H9 (cell line): ENCODE measurements at places on chromosomes 2 and 18.

GRCh38 chr2:128277961-128278681 lies 40.5 kb downstream of the HS6ST1 start:
- no peaks in the 10 kb centered on the region for H3K4me1 ChIP-seq
- DNase-seq: peak; percentile 20
- peaks cover 34% of the 10 kb centered on the region for H3K36me3 ChIP-seq
- H3K27me3 ChIP-seq: no peaks in the 10 kb centered on the region
- no peak overlapping the region for H3K4me3 ChIP-seq

- no peaks in the 10 kb centered on the region for H3K4me1 ChIP-seq
- no peaks in the 10 kb centered on the region for H3K27me3 ChIP-seq
- no peaks in the 10 kb centered on the region for H3K36me3 ChIP-seq
- no peak for DNase-seq
- no peak overlapping the region for H3K27ac ChIP-seq
Measured at GRCh38 chr18:13568443-13569392, 157.6 kb downstream of the FAM210A start.

DNA sequence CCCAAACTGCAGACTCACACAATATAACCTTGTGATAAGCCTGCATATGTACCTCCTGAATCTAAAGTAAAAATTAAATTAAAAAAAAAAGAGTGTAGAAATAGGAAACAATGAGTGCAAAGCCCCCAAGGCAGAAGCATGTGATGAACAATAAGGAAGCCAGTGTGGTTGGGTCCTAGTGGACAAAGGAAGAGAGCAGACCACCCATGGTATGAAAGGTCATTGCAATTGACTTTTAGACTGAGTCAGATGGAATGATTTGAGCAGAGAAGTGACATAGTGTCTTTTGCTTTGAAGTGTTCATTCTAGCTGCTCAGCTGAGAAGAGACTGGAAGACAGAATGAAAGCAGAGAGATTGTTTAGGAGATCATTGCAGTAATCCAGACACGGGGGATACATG lies 417.1 kb downstream of the RAD51AP2 start:
- no peaks in the 10 kb centered on the region for H3K36me3 ChIP-seq
- H3K27me3 ChIP-seq: no peaks in the 10 kb centered on the region
- H3K4me3 ChIP-seq: no peak overlapping the region

- no peak within 1 kb of the TSS for H3K27ac ChIP-seq
- peak; percentile 76 for DNase-seq
- no peaks in the 10 kb centered on the region for H3K4me1 ChIP-seq
- 0 out of 2 replicates have a peak, but pooled peaks cover 4% of the 10 kb centered on the region for H3K36me3 ChIP-seq
- peak within 1 kb of the TSS; percentile 73 for H3K4me3 ChIP-seq
Measured at GRCh38 chr2:73202156-73203054, at the start of gene NOTO. Gene NOTO (plus strand): TSS chr2:73202574. CDS start chr2:73202667, 93 bp downstream.

- no peak overlapping the region for H3K4me3 ChIP-seq
- H3K27ac ChIP-seq: no peak overlapping the region
- DNase-seq: no peak
- H3K4me1 ChIP-seq: no peaks in the 10 kb centered on the region; the same call in 1 of the 2 replicates
Measured at GRCh38 chr18:47996091-47996541, 65.7 kb upstream of the SMAD2 start.

DNA sequence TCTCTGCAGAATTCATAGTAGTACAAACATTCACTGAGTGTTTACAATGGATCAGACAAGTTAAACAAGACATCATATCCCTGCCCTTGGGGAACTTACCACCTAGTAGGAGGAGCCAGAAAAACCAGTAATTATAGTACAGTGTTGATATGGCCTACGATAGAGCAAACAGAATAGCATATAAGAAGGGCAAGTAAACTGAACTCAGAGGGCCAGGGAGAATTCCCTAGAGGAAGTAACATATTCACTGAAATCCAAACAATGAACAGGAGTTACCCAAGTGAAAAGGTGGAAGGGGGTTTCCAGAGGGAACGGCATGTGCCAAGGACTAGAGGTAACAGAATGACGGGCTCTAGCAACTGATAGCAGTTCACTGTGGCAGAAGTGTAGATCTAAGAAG lies 34.1 kb downstream of the NHEJ1 start:
- H3K4me1 ChIP-seq: 0 out of 2 replicates have a peak, but pooled peaks cover 4% of the 10 kb centered on the region
- no peak overlapping the region for H3K27ac ChIP-seq
- no peak for DNase-seq
- H3K36me3 ChIP-seq: no peaks in the 10 kb centered on the region

- no peak for DNase-seq
- H3K4me1 ChIP-seq: no peaks in the 10 kb centered on the region
- H3K36me3 ChIP-seq: peaks cover 40% of the 10 kb centered on the region
- no peaks in the 10 kb centered on the region for H3K27me3 ChIP-seq
Measured at GRCh38 chr18:78890388-78890787, 89.2 kb upstream of the SALL3 start.

GRCh38 chr18:65822826-65823225 lies 72.0 kb downstream of the CDH7 start:
- no peak for DNase-seq
- H3K27ac ChIP-seq: no peak overlapping the region

DNA sequence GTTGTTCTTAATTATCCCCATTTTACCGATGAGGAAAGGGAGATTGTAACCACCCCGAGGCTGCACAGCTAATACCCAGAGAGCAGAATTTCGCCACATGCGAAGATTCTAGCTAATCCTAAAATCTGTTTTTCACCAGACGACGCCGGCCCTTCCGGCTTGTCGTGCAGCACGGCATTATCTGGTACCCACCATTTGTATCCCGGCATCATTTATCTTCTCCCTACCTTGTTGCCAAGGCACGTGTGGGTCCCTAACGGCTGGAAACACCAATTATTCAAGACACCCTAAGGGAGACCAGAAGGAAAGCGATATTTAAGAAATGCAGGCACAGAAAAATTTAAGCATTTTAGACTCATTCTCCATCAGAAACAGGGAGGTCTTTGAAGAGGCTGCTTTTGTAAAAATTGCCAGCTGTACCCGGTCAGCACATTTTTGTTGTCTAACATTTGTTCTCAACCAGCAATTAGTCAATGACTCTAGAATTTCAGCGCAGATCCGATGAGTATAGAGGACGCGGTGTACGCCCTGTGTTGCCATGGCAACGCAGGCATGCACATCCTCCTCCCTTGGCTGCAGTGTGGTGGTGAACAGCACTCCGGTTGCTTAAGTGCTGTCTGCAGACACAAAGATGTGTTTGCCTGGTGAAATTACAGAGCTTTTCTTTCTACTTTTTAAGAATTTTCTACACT lies 111.6 kb downstream of the AGAP1 start:
- H3K4me3 ChIP-seq: no peak overlapping the region
- H3K27me3 ChIP-seq: no peaks in the 10 kb centered on the region

GRCh38 chr2:95007822-95008221 lies 17.7 kb upstream of the MAL start:
- H3K4me1 ChIP-seq: no peaks in the 10 kb centered on the region
- H3K36me3 ChIP-seq: no peaks in the 10 kb centered on the region
- DNase-seq: no peak
- no peak overlapping the region for H3K27ac ChIP-seq
- no peak overlapping the region for H3K4me3 ChIP-seq

GRCh38 chr2:100742277-100743254 lies 77.4 kb upstream of the NPAS2 start:
- H3K4me3 ChIP-seq: no peak overlapping the region
- H3K36me3 ChIP-seq: no peaks in the 10 kb centered on the region
- H3K27ac ChIP-seq: no peak overlapping the region
- H3K27me3 ChIP-seq: no peaks in the 10 kb centered on the region

DNA sequence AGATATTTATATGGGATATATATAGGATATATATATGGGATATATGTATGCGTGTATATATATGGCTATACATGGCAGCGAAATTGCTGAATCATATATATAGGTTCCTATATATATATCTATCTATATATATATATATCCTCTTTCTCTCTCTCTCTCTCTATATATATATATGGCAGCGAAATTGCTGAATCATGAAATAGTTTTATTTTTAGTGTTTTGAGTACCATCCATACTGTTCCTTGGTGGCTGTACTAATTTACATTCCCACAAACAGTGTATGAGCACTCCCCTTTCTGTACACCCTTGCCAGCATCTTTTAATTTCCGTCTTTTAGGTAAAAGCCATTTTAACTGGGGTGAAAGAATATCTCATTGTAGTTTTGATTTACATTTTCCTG lies 397.6 kb upstream of the LINC00305 start:
- H3K4me3 ChIP-seq: no peak overlapping the region
- DNase-seq: no peak
- no peaks in the 10 kb centered on the region for H3K36me3 ChIP-seq
- H3K27ac ChIP-seq: no peak overlapping the region

DNA sequence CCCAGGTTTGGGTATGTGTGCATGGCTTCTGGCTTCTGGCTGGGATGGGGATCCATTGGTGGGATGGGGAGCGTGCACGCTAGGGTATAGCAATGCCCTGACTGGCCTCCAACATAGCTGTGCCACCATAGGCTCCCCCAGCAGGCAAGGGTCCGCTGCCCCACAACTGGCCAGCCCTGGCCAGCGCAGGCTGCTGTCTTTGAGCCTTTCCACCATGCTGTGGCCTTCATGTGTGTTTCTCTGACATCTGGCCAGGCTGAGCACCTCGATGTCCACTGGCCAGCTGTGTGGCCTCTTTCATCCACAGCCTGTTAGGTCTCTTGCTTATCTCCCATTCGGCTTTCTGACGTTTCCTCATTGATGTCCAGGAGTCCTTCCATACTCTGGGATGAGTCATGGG lies 231.3 kb downstream of the NDUFA10 start:
- H3K4me1 ChIP-seq: no peaks in the 10 kb centered on the region
- no peak overlapping the region for H3K4me3 ChIP-seq

- no peaks in the 10 kb centered on the region for H3K36me3 ChIP-seq
- DNase-seq: no peak
- no peak overlapping the region for H3K27ac ChIP-seq
- H3K4me3 ChIP-seq: no peak overlapping the region
Measured at GRCh38 chr2:52144590-52144989, 1112.7 kb upstream of the NRXN1 start.

DNA sequence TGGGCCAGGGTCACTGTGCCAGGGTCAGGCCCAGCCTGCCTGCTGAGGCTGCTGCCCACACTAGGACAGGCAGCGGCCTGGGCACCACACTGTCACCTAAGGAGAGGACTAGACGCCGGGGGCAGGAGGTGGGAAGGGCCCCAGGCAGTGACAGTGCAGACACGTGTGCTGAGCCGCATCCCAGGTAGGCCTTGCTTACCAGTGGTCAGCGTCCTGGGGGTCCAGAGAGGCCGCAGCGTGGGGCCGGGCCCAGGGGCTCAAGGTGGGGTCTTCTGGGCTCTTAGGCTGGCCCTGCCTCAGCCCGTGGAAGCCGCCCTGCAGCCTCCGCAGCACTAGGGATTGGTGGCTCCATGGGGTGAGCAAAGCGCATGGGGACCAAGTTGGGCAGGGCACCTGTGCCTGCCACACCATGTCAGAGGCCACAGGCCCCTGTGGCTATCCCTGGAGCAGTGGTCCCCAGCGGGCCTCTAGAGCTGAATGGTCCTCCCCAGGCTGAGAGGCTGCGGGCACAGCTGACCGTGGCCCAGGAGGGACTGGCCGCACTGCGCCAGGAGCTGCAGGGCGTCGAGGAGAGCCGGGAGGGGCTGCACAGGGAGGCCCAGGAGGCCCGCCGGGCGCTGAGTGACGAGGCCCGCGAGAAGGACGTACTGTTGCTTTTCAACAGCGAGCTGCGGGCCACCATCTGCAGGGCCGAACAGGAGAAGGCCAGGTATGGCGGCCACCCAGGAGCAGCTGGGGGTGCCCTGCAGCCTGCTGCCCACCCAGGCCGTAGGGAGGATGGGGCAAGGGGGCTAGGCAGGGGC lies 35.2 kb upstream of the SNED1 start:
- no peak overlapping the region for H3K4me3 ChIP-seq
- peak; percentile 24 for DNase-seq
- no peak overlapping the region for H3K27ac ChIP-seq
- H3K36me3 ChIP-seq: no peaks in the 10 kb centered on the region

DNA sequence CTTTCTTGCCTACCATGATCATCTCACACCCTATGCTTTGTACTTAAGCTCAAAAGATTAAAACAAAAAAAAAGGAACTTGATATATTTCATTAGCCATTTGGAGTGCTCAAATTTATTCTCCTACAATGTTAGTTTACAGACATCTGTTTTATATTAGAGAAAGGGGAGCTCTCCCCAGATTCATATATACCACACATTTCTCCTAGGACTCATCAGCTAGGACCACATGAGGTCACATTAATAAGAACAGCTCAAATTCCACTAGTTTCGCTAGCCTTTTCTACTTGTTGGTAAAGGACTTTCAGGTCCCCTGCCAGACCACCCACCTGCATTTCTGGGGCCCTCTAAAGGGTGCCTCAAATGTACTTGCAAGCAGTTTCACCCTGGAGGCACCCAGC lies 151.2 kb upstream of the MMADHC start:
- no peaks in the 10 kb centered on the region for H3K27me3 ChIP-seq
- DNase-seq: no peak
- no peaks in the 10 kb centered on the region; the same call in 1 of the 2 replicates for H3K4me1 ChIP-seq
- no peak overlapping the region for H3K27ac ChIP-seq

DNA sequence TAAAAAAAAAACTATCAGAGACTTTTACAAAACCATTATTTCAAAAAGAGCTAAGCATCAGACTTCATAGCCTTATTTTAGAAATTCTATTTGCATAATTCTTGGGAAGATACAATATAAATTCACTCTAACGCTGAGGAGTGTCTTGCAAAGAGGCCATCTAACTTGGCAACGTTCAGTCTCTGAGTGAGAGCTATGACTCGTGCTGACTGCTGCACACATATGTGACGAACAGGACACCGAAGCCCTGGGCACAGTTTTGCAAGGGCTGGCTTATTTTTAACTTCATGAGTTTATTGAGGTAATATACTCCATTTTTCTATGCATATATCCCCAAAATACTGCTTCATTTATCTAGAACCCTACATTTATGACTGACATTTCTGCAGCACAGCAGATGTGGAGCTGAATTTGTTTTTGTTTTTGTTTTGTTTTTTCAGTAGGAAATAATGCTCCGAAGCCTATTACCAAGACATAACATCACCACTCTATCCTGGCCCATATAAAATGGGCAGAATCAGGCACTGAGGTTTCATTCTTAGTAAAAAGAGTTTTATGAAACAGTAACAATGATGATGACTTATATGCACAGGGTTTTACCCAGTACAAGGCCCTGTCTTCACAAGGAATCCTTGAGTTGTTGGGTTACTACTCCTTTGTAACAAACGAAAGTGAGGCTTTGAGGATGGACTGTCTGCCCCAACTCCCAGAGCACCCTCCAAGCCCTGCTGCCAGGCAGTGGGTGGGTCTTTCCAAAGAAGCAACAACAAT lies 68.3 kb downstream of the CRACDL start:
- no peaks in the 10 kb centered on the region for H3K36me3 ChIP-seq
- H3K4me3 ChIP-seq: no peak overlapping the region
- no peak for DNase-seq
- no peak overlapping the region for H3K27ac ChIP-seq

GRCh38 chr2:95334916-95335641 lies 37.9 kb downstream of the KCNIP3 start:
- no peak overlapping the region for H3K27ac ChIP-seq
- no peak overlapping the region for H3K4me3 ChIP-seq
- H3K4me1 ChIP-seq: no peaks in the 10 kb centered on the region
- no peaks in the 10 kb centered on the region for H3K27me3 ChIP-seq

GRCh38 chr18:27956001-27956640 lies 220.8 kb downstream of the CDH2 start:
- no peaks in the 10 kb centered on the region for H3K27me3 ChIP-seq
- H3K4me3 ChIP-seq: no peak overlapping the region
- no peak overlapping the region for H3K27ac ChIP-seq
- DNase-seq: no peak
- no peaks in the 10 kb centered on the region for H3K4me1 ChIP-seq
